CD4-positive, alpha-beta T cell treated with Interleukin-2 at 100 ng/mL for 4 hours (primary cell): ENCODE measurements at places on chromosomes 16 and 17.
A peak's percentile ranks its signal among the peaks of the same experiment; 100 is the strongest.

GRCh38 chr17:2222301-2222700 is 81.3 kb downstream of the SMG6 start:
- no peak for DNase-seq

- DNase-seq = no peak
Observed at GRCh38 chr16:10675216-10675615, 19.5 kb downstream of the TEKT5 start.

- no peak for DNase-seq
Observed at GRCh38 chr16:48504216-48504615, 105.8 kb downstream of the N4BP1 start.

DNA sequence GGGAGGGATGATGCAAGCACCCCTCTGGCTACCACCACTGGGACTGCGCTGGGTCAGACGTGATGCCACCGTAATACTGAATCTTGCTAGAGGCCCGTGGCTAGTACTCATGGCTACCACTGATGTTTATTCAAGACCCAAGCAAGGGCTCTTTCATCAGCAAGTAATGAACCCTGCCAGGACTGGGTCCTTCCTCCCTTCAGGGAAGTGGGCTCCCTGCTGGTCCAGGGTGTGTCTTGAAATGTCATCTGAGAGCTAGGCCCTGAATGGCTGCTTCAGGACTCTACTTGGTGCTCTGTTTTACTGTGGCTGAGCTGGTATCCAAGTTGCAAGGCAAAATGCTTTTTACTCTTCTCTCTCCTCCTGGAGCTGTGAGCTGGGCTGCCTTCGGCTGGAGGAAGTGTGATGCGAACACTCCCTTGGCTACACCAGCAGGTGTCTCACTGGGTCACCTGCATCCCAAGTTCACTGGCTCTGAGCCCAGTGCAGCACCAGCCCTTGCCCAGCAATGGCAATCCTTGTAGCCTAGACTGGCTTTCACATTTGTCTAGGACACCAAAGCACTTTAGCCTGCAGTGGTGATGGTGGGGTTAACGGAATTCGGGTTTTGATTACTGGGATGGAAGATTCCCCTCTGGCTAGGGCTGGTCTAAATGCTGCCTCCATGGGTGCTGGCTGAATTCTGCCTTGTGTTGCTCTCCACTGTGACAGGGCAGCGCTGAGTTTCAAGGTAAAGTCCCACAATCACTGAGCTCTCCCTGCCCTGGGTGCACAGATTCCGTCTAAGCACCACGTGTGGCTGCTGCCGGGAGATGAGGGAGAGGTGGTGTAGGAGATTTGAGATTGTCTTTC is 98.6 kb downstream of the USP22 start:
- no peak for DNase-seq

GRCh38 chr17:50169121-50169764 is 3.4 kb downstream of the SGCA start:
- peak; percentile 67 for DNase-seq

GRCh38 chr16:16045296-16045695 is 95.9 kb downstream of the ABCC1 start:
- DNase-seq = no peak

GRCh38 chr16:73043828-73044467 is 4.0 kb downstream of the ZFHX3 start:
- DNase-seq = no peak

DNA sequence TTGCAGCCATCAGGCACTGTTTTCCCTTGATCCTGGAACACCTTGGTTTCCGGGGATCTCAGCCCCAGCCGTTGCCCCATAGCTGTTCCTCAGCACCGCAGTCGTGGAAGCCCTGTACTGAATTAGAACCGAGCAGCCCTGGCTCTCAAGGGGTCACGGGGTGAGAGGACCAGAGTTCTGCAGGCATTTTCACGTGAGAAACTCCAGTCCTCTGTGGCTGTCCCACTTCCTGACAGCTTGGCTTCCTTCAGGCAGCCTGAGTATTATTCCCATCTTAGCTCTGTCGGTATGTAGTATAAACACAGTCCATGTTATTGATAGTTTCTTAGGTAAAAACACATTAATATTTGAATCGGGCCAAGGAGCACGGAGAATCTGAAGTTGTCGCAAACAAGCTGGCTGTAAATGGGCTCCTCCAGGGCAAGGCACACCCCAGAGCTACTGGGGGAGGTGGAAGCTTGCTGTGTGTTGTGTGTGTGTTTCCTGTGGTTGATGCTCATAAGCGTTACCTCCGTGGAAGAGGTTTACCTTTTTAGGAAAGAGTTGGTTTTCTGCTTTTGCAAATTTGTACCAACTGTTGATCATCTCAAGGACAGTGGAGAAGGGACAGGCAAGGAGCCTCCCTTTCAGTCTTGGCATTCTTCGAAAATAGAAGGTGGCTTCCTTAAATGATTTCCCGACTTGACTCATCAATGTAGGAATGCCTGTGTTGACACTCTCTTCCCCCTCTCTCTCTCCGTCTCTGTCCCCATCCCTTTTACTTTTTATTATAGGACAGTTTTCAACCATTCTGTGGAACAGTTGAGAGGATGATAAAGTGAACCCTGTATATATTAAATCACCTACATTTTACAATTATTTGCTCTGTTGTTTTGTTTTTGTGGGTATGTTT is 208.9 kb upstream of the CHMP6 start:
- DNase-seq = peak; percentile 73

DNA sequence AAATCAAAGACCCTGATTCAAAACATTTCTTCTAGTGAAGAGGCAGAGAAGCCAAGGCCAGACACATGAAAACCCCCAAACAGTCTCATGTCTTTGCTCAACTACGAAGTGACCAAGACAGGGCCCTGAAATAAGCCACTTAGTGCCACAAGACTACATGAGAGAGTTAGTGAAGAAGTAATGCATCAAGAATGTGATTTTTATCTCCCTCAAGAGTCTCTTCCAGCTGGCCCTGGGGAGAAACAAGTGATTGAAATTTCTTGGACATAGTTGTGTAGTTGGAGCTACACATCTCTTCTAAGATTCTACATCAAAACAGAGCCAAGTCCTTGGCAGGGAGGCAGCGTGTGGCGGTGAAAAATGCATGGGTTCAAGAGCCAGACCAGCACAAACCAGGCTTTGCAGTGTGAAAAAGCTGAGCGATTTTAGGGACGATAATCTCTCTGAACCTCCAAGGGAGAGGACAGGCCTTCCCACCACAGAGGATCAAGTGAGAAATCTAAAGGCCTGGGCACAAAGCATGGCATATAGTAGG is 30.6 kb downstream of the LYRM1 start:
- DNase-seq = no peak

DNA sequence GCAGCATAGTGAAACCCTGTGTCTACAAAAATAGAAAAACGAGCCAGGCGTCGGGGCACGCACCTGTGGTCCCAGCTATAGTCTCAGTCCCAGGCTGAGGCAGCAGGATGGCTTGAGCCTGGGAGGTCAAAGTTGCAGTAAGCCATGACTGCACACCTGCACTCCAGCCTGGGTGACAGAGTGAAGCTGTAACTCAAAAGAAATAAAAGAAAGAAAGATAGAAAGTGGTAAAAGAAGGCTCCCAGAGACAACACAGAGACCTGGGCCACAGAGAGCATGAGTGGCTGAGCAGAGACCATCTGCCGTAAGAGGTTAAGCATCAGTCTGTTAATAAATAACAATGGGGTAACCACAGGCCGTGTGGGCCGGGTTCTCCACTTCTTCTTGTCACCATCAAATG is 15.3 kb upstream of the HEXD start:
- DNase-seq = no peak

DNA sequence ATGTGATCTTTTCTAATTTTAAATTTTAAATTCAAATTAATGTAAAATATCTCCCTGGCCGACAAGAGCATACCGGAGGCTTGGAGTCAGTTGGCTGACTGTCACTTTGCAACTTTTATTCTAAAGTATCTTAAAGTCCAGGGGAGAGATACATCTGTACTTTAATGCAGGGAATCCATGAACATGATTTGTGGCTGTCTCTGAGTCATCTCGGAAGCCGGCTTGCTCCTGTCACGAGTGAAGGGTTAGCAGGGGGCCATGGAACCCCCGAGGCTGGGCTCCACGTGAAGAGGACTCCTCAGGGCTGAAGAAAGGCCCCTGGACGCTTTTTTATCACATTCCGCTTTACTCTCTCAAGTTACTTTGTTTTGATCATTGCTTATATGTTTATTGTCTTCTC is 13.3 kb downstream of the TVP23A start:
- DNase-seq = no peak

DNA sequence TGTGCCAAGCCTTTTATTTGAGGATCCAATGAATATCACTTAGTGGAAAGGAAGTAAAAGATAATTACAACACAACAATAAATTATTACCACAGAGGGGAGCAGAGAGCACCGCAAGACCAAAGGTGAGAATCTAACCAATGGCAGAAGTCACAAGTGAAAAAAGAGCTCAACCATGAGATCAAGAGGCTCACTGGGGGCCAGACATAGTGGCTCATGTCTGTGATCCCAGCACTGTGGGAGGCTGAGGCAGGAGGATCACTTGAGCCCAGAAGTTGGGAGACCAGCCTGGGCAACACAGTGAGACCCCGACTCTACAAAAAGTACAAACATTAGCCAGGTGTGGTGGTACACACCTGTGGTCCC is 17.7 kb downstream of the ANKRD11 start:
- DNase-seq = no peak

- DNase-seq = no peak
Observed at GRCh38 chr16:80019395-80019794, 418.9 kb upstream of the MAF start.

DNA sequence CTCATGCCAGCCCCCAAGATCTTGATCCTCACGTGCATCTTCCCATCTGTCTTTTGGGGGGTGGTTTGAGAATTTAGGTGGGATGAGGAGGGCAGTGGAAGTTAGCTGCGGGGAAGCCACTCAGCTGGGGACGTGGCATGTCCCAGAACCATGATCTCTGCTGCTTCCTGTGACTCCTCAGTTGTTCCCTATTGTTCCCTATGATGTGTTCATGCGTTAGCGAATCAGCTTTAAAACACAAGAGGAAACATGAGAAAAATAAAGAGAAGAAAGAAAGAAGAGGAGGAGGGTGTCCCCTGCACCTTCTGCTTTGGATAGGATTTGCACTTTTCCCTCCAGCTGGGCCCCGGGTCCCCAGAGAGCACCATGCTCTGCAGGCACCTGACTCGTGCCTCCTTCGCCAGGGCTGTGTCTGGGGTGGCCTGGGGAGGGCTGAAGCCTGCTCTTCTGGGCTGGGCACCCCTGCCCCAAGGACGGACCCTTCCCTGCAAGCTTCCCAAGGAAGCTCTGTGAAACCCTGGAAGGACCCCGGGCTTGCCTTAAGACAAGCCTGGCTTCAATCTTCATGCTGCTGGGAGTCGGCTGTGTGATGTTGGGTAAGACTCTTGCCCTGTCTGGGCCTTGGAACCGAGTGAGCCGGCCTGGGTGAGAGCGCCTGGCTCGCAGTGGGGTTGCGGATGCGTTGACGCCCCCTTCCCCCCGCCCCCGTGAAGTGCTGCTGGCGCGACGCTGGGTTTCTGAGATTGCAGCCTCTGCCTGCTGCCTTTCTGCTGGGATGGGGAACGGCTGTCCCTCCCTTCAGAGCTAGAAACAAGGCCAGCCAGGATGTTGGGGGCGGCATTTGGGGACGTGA is 62.8 kb upstream of the CIBAR2 start:
- no peak for DNase-seq

DNA sequence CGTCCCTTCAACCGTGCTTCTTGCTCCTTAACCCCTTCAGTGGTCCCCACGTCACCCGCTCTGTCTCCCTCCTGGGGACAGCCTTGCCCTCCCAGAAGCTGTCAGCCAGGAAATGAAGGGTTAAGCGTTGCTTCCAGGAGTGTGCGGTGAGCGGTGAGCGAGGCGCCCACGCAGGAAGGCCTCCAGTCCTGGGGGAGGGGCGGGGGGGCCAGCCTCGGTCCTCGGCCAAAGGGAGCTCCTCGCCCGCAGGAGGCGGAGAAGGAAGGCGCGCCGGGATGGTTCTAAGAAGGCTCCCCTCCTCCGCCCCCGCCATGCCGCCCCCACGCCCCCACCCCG is 2.3 kb downstream of the RBFOX3 start:
- no peak for DNase-seq

- no peak for DNase-seq
Observed at GRCh38 chr16:57997528-57998265, 2.8 kb downstream of the ZNF319 start.

DNA sequence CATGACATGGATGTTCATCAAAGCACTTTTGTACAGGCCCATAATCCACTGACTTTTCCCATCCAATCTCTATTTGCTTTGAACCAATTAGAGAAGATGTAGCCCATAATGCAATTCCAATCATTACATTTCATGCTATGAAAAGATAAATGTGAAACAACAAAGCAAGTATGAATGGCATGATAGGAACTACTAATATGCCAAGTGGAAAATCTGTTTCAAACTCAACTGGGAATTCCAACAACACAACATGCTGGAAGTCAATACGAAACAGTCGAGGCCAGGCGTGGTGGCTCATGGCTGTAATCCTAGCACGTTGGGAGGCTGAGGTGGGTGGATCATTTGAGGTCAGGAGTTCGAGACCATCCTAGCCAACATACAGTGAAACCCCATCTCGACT is 39.6 kb upstream of the TMEM97 start:
- DNase-seq = no peak

DNA sequence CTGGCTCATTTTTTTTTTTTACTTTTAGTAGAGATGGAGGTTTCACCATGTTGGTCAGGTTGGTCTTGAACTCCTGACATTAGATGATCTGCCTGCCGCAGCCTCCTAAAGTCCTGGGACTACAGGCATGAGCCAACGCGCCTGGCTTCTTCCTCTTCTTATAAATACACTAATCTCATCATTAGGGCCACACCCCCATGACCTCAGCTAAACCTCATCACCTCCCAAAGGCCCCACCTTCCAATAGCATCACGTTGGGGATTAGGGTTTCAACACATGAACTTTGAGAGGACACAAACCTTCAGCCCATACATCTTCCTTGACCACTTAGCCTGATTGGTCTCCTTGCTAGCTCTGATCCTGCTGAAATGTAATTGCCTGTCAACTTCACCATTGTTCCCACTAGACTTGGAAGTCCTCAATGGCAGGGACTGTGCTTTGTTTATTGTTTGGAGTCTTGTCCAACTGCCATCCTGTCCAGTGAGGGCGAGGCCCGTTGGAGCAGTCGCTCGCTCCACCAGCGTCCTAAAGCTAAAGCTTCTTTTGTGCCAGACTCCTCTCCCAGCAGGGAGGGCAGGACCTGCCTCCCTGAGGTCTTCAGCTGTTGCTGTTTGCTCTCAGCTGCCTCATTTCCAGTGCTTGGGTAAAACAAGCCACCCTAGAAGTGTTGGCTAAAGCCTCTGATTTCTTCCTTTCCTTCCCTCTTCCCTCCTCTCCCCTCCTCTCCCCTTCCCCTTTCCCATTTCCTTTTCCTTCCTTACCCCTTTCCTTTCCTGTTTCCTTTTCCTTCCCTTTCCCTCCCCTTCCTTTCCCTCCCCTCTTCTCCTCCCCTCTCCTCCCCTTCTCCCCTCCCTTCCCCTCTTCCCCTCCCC is 85.3 kb downstream of the HAPSTR1 start:
- no peak for DNase-seq

- DNase-seq = no peak
Observed at GRCh38 chr17:73404246-73404645, 92.4 kb upstream of the CDC42EP4 start.

- no peak for DNase-seq
Observed at GRCh38 chr17:40113907-40114245, 7.9 kb upstream of the MSL1 start.

- no peak for DNase-seq
Observed at GRCh38 chr16:12685806-12686205, 117.9 kb downstream of the CPPED1 start.
